Right renal cortex interstitium (tissue), 3 donors: ENCODE measurements at places on chromosomes 5 and 9.

DNA sequence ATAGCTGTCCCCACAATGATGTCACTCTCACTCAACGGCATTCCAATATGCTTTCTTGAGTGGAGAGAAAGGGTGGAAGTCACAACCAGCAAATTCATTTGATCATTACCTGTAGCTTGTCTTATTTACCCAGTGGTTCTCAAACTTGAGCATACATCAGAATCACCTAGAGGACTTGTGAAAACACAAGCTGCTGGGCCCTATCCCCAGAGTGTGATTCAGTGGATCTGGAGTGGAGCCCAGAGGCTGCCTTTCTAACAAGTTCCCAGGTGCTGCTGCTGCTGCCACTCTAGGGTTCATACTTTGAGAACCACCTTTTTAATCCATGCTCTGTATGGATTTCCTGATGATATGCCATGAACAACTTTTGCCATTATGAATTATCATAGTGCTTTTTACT lies 94.7 kb downstream of the KLHL3 start:
- DNase-seq: no peak

- no peak for DNase-seq
Measured at GRCh38 chr9:82492274-82492673, 503.7 kb downstream of the SPATA31D1 start.

- DNase-seq: no peak
Measured at GRCh38 chr5:902129-902916, 9.6 kb downstream of the TRIP13 start.

- no peak for DNase-seq
Measured at GRCh38 chr5:75734913-75735789, 17.9 kb upstream of the POC5 start.

- no peak for DNase-seq
Measured at GRCh38 chr5:59460368-59461153, 433.0 kb downstream of the PDE4D start.

DNA sequence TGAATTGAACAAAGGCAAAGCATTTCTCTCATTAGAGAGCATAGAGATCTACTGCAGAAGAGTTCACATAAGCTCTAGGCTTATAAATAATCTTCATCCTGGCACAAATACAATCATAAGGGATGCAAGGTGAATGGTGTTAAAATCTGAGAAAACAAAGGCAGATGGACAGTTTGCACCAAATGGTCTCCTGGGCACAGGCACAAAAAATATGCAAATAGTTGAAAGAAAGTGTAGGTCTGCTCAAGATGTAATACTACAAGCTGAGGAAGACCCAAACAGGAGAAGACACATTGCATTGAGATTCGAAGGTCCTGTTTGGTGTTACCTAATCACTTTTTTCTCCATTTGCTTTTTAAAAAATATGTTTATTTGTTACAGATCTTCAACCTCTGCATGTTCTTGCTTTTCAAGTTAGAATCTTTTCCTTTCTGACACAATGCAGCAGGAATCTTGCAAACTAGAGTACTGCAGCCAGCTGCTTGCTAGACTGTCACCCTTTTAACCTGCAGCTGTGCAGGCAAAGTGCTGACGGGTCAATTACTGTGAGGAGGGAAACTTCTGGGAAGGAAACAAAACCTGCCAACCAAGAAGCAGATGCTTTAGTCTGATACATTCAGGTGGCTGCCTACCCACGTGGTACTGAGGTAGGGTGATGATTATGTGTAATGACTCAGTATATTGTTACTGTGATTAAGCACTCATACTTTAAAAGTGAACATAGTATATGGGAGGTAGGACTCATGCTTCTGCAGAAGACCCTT lies 1048.6 kb upstream of the SEMA6A start:
- peak; percentile 5 for DNase-seq

- DNase-seq: no peak
Measured at GRCh38 chr5:91645347-91645746, 262.2 kb upstream of the ARRDC3 start.

DNA sequence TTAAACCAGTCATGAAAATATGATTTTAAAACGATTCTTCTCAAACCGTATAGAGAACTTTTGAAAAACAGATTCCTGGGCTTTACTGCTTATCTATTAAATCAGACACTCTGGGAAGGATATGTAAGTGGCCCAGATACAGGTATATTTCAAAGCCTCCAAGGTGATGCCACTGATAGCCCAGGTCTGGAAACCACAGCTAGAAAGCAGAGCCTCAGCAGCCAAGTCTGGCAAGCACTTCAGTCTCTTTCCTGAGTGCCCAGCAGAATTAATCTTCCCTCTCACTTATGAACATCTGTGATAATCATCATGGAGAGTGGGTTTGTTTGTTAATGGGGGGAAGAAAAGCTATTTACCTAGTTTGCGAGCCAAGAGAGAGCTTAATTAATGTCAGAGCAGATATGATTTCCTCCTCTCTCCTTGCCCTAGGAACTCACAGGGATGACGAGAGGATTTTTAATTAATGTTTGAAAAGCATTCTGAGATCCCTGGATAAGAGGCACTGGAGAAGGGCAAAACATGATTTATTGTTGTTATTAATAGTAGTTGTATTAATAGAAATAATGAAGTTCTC lies 368.4 kb downstream of the TLE1 start:
- DNase-seq: no peak

GRCh38 chr9:34869390-34869789 lies 88.7 kb upstream of the PHF24 start:
- no peak for DNase-seq

- DNase-seq: no peak
Measured at GRCh38 chr5:36653044-36653705, 46.8 kb downstream of the SLC1A3 start.

- DNase-seq: no peak
Measured at GRCh38 chr5:50702615-50703366, 36.4 kb downstream of the PARP8 start.

DNA sequence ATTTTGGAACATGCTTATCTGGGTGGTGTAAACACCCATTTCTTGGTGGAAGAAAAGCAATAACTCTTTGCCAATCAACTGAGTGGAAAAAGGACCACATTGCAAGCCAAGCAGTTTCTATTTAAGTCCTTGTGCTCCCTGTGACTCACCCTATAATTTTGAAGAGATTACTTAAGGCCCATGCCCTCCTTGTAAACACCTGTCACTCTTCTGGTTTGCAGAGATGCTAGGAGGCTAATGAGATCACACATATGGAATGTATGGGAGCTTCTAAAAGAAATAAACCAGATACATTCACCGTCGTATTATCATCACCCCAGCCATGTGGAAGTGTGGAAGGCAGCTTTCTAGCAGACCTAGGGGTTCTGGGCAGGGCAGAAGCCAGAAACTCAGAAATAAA lies 337.1 kb downstream of the GADD45G start:
- DNase-seq: no peak

DNA sequence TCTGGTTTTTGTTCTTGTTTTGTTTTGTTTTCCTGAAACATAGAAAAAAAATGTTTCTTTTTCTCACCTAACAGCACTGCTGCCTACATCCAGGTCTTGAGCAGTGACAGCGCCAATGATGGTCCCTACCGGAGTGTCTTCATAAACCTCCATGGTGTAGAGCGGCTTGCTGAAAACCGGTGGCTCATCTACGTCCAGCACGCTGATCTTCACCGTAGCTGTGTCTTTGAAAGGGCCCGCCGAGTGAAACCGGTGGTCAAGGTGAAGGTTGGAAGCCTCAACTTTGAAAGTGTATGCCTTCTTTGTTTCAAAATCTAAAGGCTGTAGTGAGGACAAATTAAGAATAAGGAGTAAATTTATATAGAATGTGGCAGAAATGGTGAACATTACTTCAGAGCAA lies 1051.0 kb downstream of the CDH12 start:
- no peak for DNase-seq

GRCh38 chr5:149217803-149218155 lies 53.9 kb upstream of the AFAP1L1 start:
- no peak for DNase-seq

GRCh38 chr5:153425914-153426313 lies 64.6 kb upstream of the GRIA1 start:
- no peak for DNase-seq

DNA sequence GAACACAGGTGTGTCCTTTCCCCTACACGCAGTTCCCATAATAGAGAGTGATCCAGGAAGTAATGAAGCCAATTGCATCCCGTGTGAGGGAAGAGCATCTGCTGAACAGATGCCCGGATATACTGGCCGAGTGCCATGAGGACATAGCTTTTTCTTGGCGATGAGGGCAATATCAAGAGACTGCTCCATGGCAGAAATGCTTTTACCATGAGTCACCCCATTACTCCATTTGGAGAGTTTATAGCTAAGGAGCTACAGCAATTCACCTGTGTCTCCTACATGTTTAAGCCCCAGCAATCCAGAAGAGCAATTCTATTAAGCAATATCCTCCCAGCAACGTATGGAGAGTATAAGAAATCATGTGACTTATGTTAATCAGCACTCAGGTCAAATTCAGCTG lies 222.0 kb upstream of the KLF4 start:
- no peak for DNase-seq

DNA sequence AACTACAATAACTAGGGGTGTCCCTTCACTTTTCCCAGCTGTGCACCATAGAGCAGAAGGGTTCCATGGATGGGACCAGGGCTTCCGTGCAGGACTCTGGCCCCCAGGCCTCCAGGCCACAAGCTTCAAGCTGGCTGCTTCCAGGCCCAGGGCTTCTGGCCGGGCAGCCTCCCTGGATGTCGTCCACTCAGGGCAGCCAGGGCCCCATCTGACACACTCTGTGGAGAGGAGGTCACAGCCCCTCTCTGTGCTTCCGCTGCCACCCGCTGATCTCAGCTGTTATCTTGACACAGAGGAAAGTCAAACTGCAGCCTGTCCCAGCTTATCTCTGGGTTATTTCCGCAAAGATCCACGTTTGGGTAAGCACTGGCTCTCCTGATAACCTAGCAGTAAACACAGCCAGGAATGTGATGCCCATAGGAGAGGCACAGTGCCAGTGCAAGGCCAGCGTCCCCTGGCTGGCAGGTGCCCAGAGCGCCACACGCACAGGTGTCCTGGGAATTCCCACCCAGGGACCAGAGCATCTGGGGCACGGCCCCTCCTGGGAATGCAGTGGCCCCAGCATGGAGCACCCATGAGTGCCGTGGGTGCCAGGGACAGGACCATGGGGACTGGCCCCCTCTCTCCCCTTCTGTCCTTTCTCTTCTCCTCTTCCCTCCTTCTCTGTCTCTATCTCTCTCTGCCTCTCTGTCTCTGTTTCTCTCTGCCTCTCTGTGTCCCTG lies 15.6 kb upstream of the SLC6A19 start:
- DNase-seq: no peak

GRCh38 chr5:174118823-174119467 lies 73.4 kb downstream of the NSG2 start:
- DNase-seq: no peak

- no peak for DNase-seq
Measured at GRCh38 chr9:87502391-87503221, 4.9 kb downstream of the DAPK1 start.

GRCh38 chr5:165630261-165630778 lies 2124.9 kb downstream of the MAT2B start:
- peak; percentile 68 for DNase-seq

GRCh38 chr9:130466537-130467217 lies 21.9 kb downstream of the ASS1 start:
- DNase-seq: no peak

- DNase-seq: no peak
Measured at GRCh38 chr5:60604771-60605170, 95.2 kb downstream of the DEPDC1B start.

DNA sequence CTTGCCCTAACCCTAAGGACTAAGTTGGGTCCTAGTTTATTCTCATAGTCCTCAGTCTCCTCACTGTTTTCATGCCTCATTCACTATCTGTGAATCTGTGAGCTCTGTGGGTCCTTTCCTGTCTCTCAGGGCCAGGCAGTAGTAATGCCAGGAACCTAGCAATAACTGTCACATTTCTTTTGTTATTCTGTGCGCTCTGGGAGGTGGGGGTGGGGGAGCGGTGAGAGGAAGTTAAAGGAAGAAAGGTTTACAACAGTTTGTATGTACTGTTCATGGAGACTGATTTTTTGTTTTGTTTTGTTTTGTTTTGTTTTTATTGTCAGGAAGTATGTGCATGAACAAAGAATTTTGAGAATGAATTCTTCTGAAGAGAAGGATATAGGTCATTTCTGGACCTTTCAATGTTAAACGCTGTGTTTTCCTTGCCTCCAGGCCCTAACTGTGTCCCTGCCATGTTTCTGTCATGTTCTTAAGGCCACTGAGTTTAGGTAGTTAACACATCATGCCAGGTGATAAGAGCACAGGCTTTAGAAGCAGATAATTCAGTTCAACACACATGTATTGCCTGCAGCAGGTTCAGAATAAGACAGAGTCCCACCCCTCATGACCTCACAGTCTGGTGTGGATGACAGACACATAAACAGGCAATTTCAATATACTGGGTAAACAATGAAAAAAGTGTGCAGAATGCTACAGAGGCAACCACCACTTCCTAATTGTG lies 13.3 kb upstream of the FEM1C start:
- DNase-seq: no peak

DNA sequence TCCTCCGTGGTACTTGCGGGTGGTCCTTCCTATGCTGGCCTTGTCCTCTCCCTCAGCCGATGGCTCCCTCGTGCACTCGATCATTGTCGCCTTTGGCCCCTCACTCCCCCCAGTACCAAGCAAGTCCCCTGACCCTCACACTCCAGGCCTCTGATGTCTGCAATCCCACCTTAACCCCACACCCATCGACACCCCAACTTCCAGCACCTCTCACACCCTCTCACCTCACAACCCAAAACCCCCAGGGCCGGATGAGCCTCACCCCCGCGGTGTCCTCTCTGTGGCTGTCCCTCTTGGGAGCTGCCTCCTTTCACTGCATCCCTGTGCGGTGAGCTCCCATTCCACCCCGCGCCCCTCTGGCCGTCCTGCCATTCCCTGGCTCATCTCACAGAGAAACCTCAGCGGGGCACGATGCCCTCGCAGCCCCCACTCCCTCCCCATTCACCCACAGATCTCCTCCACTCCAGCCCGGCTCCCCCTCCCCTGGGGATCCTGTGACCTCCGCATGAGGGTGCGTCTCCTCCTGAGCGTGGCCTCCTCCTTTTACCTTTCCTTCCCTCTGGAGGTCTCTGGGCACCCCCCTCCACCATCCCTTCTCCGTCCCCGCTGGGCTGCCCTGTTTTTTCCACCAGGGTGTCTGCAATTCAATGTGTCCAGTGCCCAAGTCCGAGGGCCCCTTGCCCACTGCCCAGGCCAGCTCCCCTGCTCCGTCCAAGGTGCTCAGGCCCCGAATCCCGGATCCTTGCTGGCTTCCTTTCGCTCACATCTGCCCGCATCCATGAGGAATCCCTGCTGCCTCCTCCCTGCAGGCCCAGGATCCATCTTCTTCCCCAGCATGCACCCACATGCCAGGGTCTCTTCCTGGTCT lies 15.8 kb upstream of the RNU6ATAC start:
- DNase-seq: no peak

GRCh38 chr9:127130661-127131538 lies 8.5 kb upstream of the ANGPTL2 start:
- DNase-seq: no peak

DNA sequence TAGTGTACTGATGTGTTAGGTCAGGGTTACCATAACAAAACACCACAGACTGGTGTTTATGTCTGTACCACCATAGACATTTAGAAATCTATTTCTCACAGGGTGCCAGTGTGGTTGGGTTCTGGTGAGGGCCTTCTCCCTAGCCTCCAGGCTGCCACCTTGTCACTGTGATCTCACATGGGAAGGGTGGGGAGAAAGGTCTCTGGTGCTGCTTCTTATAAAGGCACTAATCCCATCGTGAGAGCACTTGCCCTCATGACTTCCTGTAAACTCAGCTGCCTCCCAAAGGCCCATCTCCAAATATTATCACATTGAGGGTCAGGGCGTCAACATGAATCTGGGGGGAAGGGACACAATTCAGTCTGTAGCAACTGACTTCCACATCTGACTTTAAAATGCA lies 49.8 kb downstream of the PIK3R1 start:
- no peak for DNase-seq

GRCh38 chr5:116600876-116601275 lies 26.3 kb upstream of the SEMA6A start:
- no peak for DNase-seq
